Stimulated activated CD8-positive, alpha-beta memory T cell treated with anti-CD3 and anti-CD28 coated beads, Interleukin-7, amount 100 ng/mL, for 48 hours (primary cell): ENCODE measurements at places on chromosomes 12 and 14.

GRCh38 chr12:6202304-6202703 lies 2.1 kb downstream of the CD9 start:
- DNase-seq, result no peak

DNA sequence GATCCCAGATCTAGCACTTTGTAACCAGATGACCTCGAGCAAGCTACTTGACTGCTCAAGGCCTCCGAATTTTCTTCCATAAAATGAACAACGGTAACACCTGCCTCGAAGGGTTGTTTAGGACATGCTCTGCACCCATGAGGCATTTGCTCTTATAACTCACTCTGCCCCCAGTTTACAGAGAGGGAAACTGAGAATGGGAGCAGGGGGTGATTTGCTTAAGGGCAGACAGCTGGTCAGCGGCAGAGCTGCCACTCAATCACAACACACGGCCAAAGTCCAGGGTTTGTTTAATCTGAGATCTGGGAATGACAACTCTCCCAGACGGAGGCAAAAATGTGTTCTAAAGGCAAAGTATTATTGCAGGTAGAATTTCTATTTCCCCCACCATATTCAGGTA lies 156.3 kb downstream of the RIMBP2 start:
- DNase-seq, result no peak

- no peak for DNase-seq
Observed at GRCh38 chr14:38399652-38400051, 143.8 kb upstream of the CLEC14A start.

DNA sequence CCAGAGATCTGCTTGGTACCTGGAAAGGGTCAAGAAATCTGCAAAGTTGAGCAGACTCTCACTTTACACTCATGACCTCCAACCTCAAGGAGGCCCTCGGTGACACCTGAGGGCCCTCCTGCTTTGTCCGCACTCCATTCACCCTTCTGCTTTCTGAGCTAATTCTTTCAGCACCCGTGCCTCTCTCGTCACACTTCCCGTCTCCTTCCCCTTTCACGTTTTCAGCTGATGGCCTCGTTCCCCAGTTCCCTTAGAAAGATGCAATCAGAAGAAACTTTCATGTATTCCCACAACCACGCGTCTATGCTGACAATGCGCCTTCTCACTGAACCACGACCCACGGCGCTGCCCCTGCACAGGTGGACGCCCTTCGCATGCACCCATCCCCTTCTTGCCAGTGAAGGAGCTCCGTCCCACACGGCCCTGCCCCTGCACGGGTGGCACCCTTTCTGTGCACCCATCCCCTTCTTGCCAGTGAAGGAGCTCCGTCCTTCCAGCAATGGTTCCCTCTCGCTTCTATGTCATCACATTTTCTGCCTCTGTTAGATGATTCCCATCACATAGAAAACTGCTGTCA lies 340.1 kb upstream of the FKBP4 start:
- no peak for DNase-seq

DNA sequence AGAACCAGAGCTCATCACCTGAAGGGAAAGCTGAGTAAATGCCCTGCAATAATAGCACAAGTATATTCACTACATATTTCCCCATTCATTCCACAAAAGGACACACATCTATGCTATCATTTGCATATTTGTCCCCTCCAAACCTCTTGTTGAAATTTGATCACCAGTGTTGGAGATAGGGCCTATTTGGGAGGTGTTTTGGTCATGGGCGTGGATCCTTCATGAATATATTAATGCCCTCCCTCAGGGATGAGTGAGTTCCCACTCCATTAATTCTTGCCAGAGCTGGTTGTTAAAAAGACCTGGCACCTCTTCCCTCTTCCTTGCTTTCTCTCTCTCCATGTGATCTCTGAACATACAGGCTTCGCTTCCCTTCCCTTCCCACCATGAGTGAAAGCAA lies 18.6 kb upstream of the ZDHHC17 start:
- no peak for DNase-seq

DNA sequence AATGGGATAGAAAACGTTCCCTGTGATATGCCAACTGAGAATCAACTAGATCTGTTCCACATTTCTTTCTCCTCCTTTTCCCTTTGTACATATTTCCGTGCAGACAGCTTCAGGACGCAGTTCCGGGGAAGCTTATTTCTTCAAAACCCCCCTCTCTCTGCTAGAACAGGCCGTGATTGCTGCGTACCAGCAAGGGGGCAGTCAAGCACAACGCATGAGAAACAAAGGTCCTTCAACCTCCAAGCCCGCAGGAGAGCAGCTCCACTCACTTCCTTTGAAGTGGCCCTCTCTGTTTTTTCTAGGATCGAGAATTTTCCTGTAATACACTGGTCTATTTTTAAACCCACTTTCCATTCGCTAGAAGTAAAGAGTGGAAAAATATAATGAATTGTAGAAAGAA lies 80.8 kb downstream of the ZNF664 start:
- DNase-seq, result no peak

DNA sequence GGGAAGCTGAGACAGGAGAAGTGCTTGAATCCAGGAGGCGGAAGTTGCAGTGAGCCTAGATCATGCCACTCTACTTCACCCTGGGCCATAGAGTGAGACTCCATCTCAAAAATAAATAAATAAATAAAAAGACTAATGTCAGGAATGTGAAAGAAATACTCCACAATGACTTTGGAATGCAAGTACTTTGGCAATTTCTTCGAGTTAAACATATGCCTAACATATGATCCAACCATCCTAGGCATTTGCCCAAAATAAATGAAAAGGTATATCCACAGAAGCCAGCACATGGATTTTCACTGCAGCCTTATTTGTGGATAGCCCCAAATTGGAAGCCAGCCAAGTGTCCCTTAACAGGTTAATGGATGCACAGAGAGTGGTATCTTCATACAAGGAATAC lies 357.9 kb upstream of the TMEM132C start:
- no peak for DNase-seq

DNA sequence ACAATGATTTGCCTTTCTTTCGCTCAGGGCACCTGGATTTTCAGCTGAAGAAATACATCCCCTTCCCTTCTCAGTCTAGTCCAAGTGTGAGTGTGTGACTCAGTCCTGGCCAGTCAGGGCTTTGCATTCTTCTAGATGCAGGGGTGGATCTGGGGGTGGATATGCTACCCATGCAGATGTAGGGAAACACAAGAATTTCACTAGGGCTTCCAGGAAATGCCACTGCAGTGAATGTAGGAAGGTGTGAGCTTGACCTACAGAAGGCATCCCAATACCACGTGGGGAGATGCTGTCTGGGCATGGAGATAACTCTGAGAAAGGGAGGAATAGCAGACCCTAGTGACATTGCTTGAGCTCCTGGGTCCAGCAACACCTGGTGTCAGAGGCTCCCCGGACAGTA lies 404.2 kb downstream of the GLT1D1 start:
- DNase-seq, result no peak

GRCh38 chr12:52673217-52673616 lies 7.0 kb downstream of the KRT1 start:
- DNase-seq, result no peak

GRCh38 chr12:132544498-132544897 lies 54.5 kb downstream of the FBRSL1 start:
- no peak for DNase-seq

DNA sequence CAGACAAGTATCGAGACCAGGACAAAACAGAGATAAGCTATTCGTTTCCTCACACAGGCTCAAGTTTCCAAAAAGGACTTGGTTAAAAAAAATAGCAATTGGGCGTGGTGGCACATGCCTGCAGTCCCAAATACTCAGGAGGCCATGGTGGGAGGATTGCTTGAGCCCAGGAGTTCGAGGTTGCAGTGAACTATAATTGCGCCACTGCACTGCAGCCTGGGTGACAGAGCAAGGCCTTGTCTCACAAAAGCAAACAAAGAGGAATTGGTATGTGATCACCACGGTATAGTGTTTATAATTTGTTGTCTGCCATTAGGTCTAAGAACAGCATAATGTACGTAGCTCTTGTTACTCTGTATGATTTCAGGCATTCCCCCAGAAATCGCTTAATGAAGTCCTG lies 175.3 kb downstream of the DERA start:
- no peak for DNase-seq
